ENCODE measurements at places on chromosomes 1 and 21. TPM values are rescaled to one million over a fixed set of nuclear protein-coding genes. Genes with fewer than 3 reads are reported as not detected.
A peak's percentile ranks its signal among the peaks of the same experiment; 100 is the strongest.

TTC39A gene
- total RNA-seq: 11.5 TPM

- no peak for DNase-seq
- no peaks in the 10 kb centered on the region for H3K4me1 ChIP-seq
- H3K36me3 ChIP-seq: no peaks in the 10 kb centered on the region
- H3K27me3 ChIP-seq: no peaks in the 10 kb centered on the region
- no peak overlapping the region for H3K27ac ChIP-seq
These were observed 257.2 kb upstream of the AJAP1 start for GRCh38 chr1:4397196-4397595.

- H3K27ac ChIP-seq: no peak overlapping the region
- no peaks in the 10 kb centered on the region for H3K27me3 ChIP-seq
- no peaks in the 10 kb centered on the region for H3K36me3 ChIP-seq
- peaks cover 23% of the 10 kb centered on the region for H3K4me1 ChIP-seq
These were observed 9.3 kb downstream of the SLC2A5 start for GRCh38 chr1:9059891-9060744.

- no peaks in the 10 kb centered on the region for H3K4me1 ChIP-seq
- H3K4me3 ChIP-seq: no peak overlapping the region
- no peaks in the 10 kb centered on the region for H3K27me3 ChIP-seq
- H3K27ac ChIP-seq: no peak overlapping the region
These were observed 379.7 kb upstream of the DAB1 start for GRCh38 chr1:57803586-57803985.

CA14 gene
- total RNA-seq: not detected

- H3K27ac ChIP-seq: peak within 1 kb of the TSS; percentile 65
- H3K27me3 ChIP-seq: no peaks in the 10 kb centered on the region
- no peak for DNase-seq
- peaks cover 17% of the 10 kb centered on the region for H3K4me1 ChIP-seq
- peak within 1 kb of the TSS; percentile 64 for H3K4me3 ChIP-seq
- H3K36me3 ChIP-seq: no peaks in the 10 kb centered on the region
These were observed at the start of gene IGSF3 for GRCh38 chr1:116667575-116668105. IGSF3 (minus strand) TSS chr1:116667733; CDS start chr1:116666326, 1,407 bp downstream.

DNA sequence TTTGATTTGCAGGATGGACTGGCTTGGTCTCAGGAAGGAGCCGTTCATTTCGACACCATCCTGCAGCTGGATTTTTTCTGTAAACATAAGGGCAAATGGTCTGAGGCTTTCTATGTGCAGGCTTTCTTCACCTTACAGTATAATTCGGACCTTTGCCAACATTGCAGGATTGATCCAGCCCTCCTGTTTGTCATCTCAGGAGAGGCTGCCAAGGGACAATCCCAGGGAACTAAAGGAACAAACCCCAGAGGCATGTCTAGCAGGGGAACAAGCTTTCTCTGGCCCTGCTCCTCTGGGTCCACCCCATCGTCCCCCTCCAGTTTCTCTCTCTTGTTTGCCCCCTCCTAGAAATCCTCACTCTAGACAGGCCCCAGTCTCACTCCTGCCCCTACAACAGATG lies 24.8 kb upstream of the GBP6 start:
- H3K27ac ChIP-seq: no peak overlapping the region
- no peaks in the 10 kb centered on the region for H3K27me3 ChIP-seq
- H3K36me3 ChIP-seq: no peaks in the 10 kb centered on the region
- no peak overlapping the region for H3K4me3 ChIP-seq
- DNase-seq: no peak

FCRL1 gene
- total RNA-seq: 0.49 TPM

SPRR1B gene
- total RNA-seq: 216 TPM

TSPAN2 gene
- 10.6 TPM for total RNA-seq

DNA sequence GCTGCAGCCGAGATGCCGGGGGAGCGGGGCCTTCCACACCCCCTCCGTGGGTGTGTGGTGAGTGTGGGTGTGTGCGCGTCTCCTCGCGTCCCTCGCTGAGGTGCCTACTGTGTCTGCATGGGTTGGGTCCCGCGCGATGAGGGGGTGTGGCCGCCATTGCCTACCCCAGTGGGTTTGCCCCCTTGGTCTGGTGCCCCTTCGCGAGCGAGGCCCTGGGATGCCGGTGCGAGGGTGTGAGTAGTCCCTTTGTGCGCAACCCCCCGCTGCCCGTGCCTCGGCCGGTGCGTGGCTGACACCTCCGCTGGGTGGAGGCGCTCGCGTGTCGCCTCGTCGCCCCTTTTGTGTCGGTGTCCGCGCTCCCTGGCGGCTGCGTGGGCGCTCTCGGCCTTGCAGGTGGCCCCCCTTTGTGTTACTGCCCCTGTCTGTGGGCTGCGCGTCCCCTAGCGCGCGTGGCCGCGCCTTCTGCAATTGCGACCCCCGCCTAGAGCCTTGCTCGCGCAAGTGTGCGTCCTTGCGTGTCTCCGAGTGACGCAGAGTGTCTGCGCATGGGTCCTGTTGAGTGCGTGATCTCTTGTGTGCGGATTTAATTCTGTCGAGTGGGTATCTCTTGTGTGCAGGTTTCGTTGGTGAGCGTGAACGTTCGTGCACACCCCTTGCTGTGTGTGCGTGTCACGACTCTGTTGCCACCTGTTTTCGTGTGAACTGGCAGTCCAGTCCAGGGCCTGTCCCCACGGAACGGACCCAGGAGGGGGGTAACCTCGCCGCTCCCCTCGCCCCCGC lies 553 bp downstream of the TTC3 start:
- H3K4me3 ChIP-seq: peak overlapping the region; percentile 85
- no peaks in the 10 kb centered on the region for H3K36me3 ChIP-seq
- no peaks in the 10 kb centered on the region for H3K27me3 ChIP-seq
- peak overlapping the region; percentile 97 for H3K27ac ChIP-seq

GRCh38 chr1:166701603-166702100 lies 137.6 kb upstream of the POGK start:
- H3K27ac ChIP-seq: no peak overlapping the region
- H3K27me3 ChIP-seq: no peaks in the 10 kb centered on the region
- no peaks in the 10 kb centered on the region for H3K4me1 ChIP-seq

TFF3 gene
- 31.9 TPM for total RNA-seq

- H3K27me3 ChIP-seq: no peaks in the 10 kb centered on the region
- DNase-seq: no peak
- H3K27ac ChIP-seq: no peak overlapping the region
- no peak overlapping the region for H3K4me3 ChIP-seq
- H3K4me1 ChIP-seq: peaks cover 8% of the 10 kb centered on the region
These were observed 115.7 kb downstream of the RGL1 start for GRCh38 chr1:183920651-183921050.

DNA sequence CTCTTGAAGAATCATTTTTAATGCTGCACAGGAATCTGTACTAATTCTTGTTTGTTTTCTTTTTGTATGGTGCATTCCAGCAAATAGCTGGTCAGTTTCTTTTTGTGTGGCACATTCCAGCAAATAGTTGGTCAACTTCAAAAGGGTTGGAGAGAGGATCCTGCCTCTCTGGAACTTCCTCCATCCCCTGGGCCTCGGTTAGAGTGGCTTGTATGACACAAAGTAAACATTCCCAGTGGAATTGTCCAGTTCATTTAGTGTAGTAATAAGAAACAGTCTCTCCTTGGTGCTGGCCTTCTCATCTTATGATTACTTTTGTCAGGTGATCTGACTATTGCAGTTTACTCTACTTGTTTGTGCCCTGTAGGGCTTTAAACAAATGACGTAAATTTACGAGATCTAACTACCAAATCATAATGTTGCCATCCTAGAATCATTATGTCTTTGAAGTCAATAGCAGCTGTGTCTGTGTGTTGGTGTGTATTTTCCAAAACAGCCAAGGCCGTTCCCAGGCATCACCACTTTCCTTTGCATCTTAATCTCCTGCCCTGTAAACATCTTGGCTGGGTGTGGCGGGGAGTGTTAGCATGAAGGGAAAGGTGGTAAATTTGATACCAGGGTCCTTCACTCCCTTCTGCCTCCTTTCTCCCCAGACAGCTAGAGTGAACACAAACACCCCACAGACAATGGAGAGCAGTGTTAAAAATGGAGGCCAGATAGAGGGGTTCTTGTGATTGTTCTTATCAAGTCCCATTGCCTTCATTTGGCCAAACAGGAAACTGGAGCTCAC lies 77.9 kb downstream of the CDC7 start:
- no peak overlapping the region for H3K4me3 ChIP-seq
- H3K27ac ChIP-seq: peak overlapping the region; percentile 92
- DNase-seq: no peak
- H3K27me3 ChIP-seq: no peaks in the 10 kb centered on the region
- no peaks in the 10 kb centered on the region for H3K36me3 ChIP-seq

DNA sequence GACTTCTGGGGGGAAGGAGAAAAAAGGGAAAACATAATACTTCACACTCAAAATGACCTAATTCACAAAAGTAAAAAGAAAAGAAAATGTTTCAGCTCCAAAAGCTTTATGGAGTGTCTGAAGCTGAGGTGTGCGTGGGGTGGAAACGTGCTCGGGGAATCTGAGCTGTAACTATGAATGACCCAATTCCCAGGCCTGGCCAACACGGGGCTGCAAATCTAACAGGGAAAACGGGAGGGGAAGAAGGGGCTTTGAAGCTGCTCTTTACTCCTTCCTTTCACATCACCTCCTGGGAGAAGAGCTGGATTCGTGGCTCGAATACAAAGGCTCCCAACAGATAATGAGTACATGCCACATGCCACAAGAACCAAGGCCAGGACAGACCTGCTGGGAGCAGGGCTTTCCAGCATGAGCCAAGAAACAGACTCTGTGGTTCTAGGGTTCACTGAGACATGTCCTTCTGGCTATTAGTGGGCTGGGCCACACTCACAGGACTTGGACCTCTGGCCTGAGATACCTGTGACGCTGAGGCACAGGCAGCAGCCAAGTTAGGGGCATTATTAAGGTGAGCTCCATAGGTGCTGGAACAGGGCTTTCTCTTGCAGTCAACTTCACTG lies 51.5 kb downstream of the SLC66A1 start:
- H3K27me3 ChIP-seq: no peaks in the 10 kb centered on the region
- peak overlapping the region; percentile 75 for H3K27ac ChIP-seq
- DNase-seq: no peak
- H3K4me1 ChIP-seq: peaks cover 98% of the 10 kb centered on the region

DNA sequence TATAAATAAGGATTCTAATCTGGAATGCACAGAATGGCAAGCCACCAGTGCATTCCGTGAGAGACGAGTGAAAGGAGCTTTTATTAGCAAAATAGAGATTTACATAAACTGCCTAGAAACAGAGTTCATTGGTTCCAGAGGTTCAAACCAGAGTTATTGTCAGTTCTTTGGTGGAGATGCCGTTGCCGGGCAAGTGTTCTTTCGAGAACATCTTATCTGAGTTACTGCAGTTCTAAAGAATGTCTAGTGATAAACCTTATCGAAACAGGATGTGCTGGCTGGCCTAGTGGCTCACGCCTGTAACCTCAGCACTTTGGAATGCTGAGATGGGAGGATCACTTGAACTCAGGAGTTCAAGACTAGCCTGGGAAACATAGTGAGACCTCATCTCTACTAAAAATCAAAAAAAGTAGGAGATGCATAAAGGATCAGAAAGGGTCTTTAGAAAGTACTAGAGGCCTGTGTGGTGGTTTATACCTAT lies 19.9 kb upstream of the EVI5 start:
- H3K36me3 ChIP-seq: no peaks in the 10 kb centered on the region
- peaks cover 7% of the 10 kb centered on the region for H3K4me1 ChIP-seq
- no peak overlapping the region for H3K4me3 ChIP-seq
- DNase-seq: no peak
- H3K27ac ChIP-seq: no peak overlapping the region

DNA sequence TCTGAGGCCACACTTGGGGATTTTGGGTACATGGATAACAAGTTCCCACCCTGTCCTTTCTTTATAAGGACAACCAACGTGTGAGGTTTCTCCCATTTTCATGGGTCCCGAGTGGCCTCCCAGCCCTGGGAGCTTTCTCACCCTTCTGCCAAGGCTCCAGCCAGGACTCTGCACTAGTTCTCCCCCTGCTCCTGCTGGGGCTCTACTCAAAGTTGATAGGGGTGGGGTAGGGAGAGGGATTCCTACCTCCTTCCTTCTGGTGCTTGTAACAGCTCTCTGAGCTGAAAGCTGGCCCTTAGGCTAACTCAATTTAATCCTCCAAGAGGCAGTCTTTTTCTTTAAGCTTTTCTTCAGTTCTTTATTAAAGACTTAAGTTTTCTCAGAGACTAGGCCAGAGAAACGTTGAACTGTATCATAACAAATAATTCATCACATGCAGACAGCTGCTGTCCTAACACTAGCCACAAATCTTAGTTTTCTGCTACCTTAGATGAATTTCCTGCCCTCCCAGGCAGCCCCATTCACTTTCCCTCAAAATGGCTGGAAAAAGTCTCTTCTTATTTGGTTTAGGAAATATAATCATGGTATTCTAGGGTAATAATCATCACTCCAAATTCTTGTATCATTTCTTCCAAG lies 22.4 kb upstream of the DR1 start:
- H3K27ac ChIP-seq: no peak overlapping the region
- H3K4me3 ChIP-seq: no peak overlapping the region
- no peaks in the 10 kb centered on the region for H3K27me3 ChIP-seq
- no peaks in the 10 kb centered on the region for H3K36me3 ChIP-seq
- H3K4me1 ChIP-seq: peaks cover 5% of the 10 kb centered on the region

DNA sequence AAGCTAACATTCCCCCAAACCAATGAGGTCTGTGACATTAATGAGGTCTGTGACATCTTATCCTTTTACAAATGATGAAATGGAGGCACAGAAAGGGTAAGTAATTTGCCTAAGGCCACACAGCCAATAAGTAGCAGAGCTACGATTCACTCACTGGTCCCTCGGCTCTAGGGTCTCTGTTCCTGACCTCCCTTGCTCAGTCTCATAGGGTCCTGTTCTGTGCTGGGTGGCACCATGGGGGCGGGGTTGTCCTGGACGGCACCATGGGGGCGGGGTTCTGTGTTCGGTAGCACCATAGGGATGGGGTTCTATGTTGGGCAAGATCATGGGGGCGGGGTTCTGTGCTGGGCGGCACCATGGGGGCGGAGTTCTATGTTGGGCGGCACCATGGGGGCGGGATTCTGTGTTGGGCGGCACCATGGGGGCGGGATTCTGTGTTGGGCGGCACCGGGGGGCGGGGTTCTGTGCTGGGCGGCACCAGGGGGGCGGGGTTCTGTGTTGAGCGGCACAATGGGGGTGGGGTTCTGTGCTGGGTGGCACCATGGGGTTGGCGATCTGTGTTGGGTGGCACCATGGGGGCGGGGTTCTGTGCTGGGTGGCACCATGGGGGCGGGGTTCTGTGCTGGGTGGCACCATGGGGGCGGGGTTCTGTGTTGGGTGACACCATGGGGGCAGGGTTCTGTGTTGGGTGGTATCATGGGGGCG lies 55.6 kb downstream of the CLSTN1 start:
- peaks cover 18% of the 10 kb centered on the region for H3K4me1 ChIP-seq
- H3K36me3 ChIP-seq: no peaks in the 10 kb centered on the region
- no peak overlapping the region for H3K27ac ChIP-seq
- H3K4me3 ChIP-seq: no peak overlapping the region
- no peak for DNase-seq
- no peaks in the 10 kb centered on the region for H3K27me3 ChIP-seq

DNA sequence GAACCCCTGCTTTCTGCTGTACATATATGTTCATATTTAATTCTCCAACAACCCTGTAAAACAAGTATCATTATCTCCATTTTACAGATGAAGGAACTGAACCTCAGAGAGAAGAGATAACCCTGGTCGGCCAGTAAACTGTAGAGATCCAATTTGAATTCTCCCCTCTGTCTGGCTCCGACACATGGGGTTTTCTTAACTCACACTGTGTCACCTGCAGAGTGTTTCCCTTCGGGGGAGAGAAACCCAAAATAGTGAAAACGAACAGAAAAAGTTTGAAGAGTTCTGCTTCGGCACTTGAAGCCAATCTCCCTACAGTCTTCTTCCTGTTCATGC lies 17.4 kb upstream of the BCAR3 start:
- H3K4me3 ChIP-seq: no peak overlapping the region
- H3K4me1 ChIP-seq: peaks cover 24% of the 10 kb centered on the region
- H3K27ac ChIP-seq: no peak overlapping the region
- no peaks in the 10 kb centered on the region for H3K27me3 ChIP-seq

SV2A gene
- 7.6 TPM for total RNA-seq

CDA gene
- total RNA-seq: 16.0 TPM

ANKRD34A gene
- total RNA-seq: 1.7 TPM

NLRP3 gene
- 1.7 TPM for total RNA-seq

Data from vagina (tissue), 2 donors.